ENCODE measurements at places on chromosomes 2 and 18.

GRCh38 chr2:202215179-202215578 is 23.2 kb downstream of the SUMO1 start:
- DNase-seq, result no peak

DNA sequence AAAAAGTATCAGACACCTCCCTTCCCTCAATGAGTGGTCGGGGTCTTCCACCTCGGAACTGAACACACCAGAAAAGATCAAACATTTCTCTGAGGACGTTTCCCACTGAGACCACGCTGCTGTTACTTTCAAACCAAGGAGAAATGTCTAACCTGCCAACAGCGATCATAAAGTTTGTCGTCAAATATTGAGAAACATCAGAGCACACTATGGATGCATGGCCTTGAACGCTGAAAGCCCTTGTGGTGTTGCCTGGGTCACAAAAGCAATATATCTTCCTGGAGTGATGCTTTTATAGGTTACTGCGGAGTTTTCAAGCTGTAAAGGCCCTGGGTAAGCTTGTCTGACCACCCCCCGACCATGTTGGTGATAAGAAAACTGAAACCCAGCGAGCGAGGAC is 70.2 kb upstream of the ID2 start:
- no peak for DNase-seq

DNA sequence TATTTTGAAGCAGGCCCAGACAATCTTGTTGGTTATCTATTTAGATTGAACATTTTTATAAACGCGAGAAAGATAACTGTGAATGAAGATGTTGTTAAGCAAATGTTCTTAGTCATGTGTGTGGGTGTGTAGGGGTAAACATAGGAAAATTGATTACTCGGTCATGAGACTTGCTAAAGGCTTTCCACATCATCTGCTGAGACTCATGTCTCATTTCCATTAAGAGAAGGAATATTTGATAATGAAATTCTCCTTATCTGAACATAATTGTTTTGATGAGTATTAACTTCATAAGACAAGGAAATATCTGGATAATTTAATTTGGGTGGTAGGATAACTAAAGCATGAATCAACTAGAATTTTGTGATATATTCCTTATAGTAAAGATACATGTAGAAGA is 19.7 kb downstream of the CCDC102B start:
- no peak for DNase-seq

DNA sequence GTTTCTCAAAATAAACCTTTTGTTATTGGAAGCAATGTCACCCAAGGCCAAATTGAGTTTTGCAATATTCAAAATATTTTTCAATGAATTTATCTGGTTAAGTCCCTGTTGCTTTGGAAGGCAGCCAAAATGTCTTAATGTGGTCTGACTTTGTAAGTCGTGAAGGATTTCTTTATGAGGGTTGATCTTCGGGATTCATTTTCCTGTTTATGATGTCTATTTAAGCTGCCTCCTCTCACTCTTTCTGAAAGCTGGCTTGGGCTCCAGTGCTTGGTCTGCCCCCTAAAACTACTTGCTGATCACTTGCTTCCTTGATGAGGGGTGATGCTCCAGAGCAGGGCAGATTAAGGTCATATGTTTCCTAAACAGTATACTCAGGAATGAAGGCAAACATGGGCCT is 141.1 kb downstream of the ANTXR1 start:
- DNase-seq, result no peak

- no peak for DNase-seq
Observed at GRCh38 chr18:56973487-56973886, 173.4 kb upstream of the BOD1L2 start.

DNA sequence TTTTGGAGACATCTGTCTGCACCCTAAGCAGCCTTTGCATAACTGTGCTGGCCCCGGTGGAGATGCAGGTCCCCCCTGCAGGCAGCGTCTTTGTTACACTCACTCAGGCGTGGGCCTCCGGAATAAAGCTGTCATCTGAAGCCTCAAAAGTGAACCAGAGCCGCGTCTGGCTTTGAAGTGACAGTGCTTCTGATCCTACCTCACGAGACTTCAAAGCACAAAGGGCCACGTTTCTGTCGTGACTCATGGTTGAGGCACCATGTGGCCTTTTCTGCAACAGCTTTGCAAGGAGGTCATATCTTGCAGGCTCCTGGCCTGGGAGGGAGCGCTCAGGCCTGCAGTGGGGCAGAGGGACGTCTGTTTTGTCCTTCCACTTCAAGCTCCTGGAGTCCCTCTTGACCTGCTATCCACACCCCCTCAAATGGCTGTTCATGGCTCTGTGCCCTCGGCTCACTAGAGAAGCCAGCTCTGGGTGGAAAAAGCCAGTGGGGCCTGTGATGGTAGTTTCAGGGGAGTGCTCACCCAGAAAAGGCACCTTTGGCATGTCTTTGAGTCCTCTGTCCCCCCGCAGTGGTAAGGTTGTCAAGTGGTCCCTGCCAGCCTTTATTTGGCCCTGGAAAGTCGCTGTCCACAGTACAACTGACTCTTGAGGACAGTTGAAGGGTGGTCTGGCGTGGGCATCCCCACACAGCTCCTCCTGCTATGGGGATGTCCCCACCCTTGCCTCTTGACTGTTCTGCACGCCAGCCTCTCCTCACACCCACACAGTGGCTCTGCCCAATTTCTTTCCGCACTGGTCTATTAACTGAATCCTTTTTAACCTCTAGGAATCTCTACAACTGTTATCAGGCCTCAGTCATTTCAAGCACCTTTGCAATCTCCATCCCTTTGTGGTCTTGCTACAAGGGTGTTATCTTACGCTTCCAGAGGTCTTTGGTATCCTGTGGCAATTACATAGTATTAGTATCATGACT is 19.3 kb downstream of the GPR55 start:
- DNase-seq, result no peak
